Stimulated activated CD8-positive, alpha-beta memory T cell treated with anti-CD3 and anti-CD28 coated beads, Interleukin-7, amount 100 ng/mL, for 4 hours (primary cell): ENCODE measurements at places on chromosomes 1 and 21.

DNA sequence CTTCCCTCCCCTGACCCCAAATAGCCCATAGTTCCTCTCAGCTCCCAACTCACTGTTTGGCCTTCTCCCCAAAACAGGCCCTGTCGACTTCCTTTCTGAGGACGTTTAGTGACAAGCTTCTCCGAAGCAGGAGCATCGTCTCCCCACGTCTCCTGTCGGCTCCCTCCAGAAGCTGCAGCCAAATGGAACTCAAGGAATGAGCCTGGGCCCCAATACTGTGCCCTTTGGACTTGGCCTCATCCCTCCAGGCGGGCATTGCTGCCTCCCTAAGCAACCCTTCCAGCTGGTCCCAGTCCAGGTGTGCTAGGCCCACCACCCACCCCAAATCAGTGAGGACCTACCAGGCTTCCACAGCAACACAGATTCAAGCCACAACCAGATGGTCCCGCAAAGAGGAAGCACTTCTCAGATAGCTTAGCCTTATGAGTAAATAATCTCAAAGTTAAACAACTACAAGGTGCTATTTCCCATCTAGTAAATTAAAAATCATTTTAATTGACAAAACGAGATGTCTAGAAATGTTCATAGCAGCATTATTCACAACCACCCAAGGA, 33.0 kb downstream of the ACOT7 start:
- no peak for DNase-seq

- no peak for DNase-seq
These were observed 21.0 kb upstream of the ARF1 start for GRCh38 chr1:228061411-228062084.

DNA sequence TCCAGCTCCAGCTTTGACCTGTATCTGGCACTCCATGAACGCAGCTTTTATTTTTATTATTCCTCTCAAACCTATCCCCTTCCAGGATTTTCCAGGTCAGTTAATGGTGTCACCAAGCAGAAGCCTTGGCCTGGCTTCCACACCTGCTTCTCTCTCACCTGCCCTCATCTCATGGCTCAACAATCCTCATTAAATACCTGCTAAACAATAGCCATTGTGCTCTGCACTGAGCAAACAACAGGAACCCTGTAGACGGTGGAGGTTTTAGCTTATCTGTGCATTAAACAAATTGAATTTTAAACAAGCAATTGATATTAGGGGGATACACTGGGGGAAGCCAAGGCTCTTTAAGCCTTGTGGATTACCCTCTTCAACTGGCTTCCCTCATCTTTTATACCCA, 15.3 kb downstream of the PYCR2 start:
- DNase-seq, result no peak

- DNase-seq, result no peak
These were observed 22.1 kb upstream of the EFNA1 start for GRCh38 chr1:155105604-155106011.

- DNase-seq, result no peak
These were observed 11.8 kb downstream of the NFYC start for GRCh38 chr1:40703316-40703715.

- DNase-seq, result no peak
These were observed 34.3 kb downstream of the PIK3R3 start for GRCh38 chr1:46098027-46098712.

GRCh38 chr1:30068787-30069472, 654.5 kb downstream of the MATN1 start:
- no peak for DNase-seq

DNA sequence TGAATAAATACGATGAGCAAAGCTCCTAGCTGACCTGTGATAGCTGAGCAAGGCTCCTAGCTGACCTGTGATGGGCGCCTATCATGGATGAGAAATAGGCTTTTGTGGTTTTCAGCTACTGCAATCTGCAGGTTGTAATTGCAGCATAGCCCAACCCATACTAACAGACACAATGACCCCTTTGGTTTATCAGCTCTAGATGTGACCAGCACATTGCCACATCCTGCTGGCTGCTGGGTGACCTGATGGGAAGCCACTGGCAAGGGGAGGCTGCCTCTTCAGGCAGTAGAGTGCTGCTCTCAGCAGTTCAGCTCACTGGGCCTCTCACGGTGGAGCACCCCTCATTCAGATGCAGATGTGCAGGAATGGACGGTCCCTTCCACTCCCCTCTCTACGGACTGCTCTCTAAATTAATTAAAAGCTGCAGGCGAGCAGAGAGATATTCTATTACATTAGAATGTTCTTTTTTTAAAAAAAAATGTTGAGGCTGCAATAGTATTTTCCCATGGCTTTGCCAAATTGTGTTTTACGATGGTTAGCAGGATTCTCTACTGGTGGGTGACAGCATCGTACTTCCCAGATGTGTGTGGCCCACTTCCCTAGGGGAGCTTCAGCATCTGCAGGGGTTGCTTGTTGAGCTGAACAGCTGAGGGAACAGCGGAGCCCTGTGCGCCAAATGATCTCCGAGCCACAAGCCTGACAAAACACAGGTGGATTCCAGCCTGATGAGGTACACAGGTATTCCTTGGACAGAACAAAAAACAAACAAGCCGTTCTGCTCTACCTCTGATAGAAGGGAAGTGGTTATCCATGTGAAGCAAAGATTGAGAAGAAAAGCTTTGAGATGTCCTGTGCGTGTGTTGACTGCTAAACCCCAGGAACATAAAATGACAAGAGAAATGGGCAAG, 65.0 kb downstream of the SYT6 start:
- DNase-seq, result no peak

DNA sequence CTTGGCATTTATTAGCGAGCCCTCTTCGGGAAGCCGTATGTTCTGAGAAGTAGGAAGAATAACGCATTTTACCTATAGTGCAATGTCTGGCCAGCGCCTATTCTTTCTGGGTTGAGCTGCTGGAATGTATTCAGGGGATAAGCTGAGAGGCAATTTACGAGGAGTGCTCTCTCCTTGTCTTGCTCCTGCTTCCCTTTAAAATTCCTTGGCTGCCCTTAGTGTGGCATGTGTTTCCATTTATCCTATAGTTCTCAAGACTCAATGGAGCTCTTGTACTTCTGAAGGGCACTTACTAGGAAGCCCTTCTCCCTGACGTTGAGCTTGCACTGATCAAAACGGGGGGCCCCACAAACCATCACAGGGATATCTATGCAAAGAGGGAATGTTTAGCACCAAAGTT, 364.6 kb downstream of the DISC1 start:
- no peak for DNase-seq

- DNase-seq, result no peak
These were observed 33.4 kb upstream of the NRIP1 start for GRCh38 chr21:15098181-15098580.

GRCh38 chr1:36536727-36537126, 54.0 kb upstream of the CSF3R start:
- no peak for DNase-seq

DNA sequence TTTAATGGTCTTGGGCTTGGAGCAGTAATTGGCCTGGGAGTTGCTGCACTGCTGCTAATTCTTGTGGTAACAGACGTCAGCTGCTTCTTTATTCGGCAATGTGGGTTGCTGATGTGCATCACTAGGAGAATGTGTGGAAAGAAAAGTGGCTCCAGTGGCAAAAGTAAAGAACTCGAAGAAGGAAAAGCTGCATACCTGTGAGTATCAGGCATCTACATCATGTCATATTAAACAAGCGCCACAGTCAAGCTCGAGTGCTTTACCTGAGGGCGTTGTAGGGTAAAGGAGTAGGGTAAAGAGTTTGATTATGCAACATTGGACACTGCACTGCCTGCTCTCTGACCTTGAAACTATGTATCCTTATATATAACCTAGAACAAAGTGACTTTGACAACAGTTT, 510.6 kb downstream of the NCAM2 start:
- DNase-seq, result no peak

DNA sequence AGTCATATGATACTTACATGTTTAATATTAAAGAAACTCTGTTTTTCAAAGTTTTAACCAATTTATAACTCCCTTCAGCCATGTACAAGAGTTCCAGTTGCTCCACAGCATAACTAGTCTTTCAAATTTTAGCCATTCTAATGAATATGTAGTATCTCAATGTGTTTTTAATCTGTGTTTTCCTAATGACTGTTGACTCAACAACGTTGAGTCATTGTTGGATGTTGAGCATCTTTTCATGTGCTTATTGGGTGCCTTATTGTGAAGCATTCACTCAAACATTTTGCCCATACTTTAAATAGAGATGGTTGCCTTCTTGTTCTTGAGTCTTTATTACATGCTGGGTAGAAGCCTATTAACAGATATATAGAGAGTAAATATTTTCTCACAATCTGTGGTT, 240.2 kb upstream of the LYPLAL1 start:
- no peak for DNase-seq

GRCh38 chr1:55120538-55120937, 81.2 kb downstream of the PCSK9 start:
- no peak for DNase-seq

DNA sequence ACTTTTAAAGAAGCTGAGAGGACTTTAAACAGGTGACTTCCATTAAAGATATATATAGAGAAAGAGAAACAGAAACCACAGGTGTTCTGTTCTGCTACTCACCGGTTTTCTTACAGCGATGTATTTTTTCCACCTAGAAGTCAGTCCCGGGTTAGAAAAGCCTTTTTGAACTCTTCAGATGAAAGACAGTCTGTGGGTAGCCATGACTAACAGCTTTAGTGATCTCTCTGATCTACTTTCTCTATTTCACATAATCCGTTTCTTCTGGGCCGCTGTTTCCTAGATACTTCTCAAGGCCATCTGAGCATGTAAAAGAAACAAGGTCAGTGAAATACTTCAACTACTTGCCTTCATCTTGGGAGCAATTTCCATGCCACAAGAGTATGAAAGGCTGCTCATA, 25.1 kb downstream of the WDR64 start:
- peak; percentile 7 for DNase-seq

- DNase-seq, result no peak
These were observed 157.1 kb upstream of the SYT6 start for GRCh38 chr1:114310695-114311271.

- DNase-seq, result no peak
These were observed 30.1 kb downstream of the SLC1A7 start for GRCh38 chr1:53112271-53112774.

DNA sequence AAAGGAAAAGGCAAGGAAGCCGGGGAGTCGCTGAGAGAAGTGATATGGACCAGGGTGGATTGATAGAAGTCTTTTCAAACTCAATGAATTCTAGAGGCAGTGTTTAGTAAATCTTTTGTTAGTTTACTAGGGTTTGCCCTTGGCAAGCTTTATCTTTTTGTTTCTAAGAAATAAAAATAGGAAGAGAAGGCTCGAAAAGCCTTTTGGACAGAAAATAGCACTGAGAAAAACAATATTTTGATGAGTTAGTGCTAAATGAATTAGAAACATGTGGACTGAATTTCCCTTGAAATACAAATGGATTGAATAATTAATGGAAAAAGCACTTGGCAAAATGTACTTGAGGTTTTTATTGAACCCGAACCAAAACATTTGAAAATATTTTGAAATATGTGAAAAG, 121.8 kb upstream of the SPAG17 start:
- no peak for DNase-seq

DNA sequence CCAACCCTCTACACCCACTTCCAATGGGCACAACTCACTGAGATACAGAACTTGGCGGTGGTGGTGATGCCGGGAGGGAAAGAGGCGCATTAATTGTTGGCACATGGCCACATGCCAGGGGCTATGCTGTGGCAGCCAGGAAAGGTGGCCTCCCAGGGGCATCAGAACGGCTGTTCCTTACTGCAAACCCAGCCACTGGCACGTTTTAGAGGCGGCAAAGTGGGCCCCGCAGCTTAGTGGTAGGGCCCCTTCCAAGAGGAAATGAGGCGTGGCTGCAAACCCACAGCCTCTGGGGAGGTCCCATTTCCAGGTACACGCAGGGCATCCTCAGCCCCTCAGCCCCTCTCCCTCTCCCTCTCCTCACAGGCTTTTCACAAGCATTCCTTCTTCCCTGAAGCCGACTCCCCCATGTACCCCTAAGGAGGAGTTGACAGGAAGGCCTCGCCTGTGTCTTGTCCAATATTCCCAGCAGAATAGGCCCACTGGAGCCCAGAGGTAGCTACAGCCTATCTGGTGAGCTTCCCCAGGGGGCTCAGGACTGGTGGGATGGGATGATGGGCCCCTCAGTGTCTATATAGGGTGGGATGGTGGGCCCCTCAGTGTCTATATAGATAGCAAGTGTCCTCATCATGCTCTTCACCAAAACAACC, 166.2 kb downstream of the CLIC6 start:
- no peak for DNase-seq

GRCh38 chr1:165896277-165896676, 68.9 kb downstream of the UCK2 start:
- no peak for DNase-seq

DNA sequence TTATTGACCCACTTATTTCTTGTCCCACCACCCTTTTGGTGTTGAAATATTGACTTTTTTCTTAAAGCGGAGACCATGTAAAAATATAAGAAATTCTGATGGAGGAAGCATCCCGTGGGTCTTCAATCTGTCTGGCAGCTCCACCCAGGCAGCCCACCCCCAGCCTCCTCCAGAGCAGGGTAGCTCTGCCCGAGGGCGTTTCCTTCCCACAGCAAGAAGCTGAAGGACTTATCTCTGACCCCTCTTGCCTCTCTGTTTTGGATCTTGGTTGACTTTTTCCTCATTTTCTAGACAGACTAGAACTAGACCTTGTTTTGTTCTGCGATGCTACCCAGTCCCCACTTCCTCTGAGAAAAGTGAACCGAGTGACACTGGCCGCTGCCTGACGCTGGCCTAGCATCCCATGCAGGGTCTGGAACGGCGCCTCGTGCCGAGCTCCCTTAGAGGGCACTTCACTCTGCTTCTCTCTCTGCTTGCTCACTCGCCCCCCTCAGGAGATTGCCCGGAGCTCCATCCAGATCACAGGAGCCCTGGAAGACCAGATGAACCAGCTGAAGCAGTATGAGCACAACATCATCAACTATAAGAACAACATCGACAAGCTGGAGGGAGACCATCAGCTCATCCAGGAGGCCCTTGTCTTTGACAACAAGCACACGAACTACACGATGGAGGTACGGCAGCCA, 40.4 kb upstream of the MTR start:
- no peak for DNase-seq

GRCh38 chr1:17053086-17053684, 647 bp downstream of the SDHB start:
- DNase-seq, result no peak

GRCh38 chr21:33018707-33019465, 6.8 kb upstream of the OLIG2 start:
- DNase-seq, result no peak

- DNase-seq, result no peak
These were observed 369.6 kb upstream of the ADGRL4 start for GRCh38 chr1:79376106-79376505.

- DNase-seq, result no peak
These were observed 106.5 kb downstream of the PLPP3 start for GRCh38 chr1:56472860-56473259.

GRCh38 chr1:225004396-225004795, 74.9 kb downstream of the DNAH14 start:
- no peak for DNase-seq
